ENCODE measurements at places on chromosomes 3 and 15.

DNA sequence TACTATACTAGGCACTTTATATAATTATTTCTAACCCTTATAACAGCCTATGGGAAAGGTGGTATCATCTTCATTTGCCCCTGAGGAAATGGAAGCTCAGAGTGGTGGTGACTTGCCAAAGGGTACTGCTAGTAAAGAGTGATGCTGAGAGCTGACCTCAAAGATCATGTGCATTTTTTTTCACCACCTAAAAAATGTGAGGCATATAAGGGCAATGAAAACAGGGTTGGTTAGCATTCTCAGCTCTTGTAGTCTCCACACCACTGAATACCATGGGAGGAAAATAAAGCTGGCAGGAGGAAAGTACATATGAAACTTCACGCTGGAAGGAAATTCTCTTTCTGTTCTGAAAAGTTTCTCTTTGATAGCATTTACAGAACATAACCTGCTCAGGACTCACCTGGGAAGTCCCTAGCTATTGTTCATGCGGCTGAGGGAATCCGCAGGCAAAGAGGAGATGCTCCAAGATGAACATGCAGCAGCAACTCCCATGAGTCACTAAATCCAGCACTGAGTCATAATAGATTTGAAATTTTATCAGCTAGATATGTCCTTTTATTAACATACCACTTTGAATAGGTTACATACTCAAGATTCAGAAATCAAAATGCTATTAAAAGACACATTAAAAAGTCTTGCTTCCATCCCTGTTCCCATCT lies 17.3 kb downstream of the FAIM start:
- peak; percentile 5 for DNase-seq

- no peak for DNase-seq
These were observed 422.3 kb upstream of the WNT5A start for GRCh38 chr3:55909373-55909772.

DNA sequence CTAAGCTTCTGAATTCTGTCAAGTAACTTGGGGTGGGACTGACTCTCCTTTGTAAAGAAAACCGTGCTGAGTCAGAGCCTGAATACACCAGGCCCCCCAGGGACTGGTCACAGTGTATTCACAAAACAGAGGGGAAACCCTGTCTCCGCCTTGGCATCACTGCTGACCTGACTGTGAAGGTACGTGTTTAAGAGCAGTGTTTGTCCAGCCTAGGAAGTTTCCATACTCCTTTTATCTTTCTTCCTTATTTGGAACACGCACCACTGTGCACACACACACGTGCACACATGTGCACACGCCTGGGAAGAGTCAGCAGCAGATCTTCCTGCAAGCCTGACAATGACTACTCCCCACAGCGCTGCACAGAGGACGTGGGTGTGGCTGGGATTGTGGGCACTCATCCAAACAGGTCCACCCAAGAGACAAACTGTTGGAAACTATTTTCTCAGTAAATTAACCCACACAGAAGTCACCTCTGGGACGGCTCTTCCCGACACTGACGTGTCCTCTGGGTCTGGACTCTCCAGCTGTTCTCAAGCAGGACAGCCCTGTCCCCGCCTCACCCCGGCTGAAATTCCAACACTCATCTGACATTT lies 87.7 kb downstream of the ATP10A start:
- DNase-seq = peak; percentile 92

- DNase-seq = peak; percentile 89
These were observed 153.4 kb downstream of the ERC2 start for GRCh38 chr3:56314842-56315241.

- DNase-seq = no peak
These were observed 103.7 kb downstream of the CMSS1 start for GRCh38 chr3:99921377-99921695.

DNA sequence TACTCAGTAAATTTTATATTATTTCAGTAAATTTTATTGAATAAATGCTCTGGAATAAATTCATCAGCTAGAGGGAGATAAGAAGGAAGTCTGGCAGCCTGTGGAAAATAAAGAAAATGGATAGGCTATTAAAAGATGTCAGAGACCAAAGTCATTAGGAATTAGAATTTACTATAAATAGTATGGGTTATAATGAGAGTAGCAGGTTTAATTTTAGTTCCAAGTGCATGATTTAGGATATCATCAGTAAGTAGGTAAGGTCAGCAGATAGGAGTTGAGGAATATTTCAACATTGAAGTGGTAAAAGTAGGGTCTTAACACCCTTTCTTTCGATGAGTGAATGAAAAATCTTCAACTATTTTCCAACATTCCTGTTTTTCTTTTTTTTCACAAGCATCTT lies 64.6 kb downstream of the SNRPN start:
- DNase-seq = no peak

- no peak for DNase-seq
These were observed 246.9 kb upstream of the TLE3 start for GRCh38 chr15:70344666-70345065.

DNA sequence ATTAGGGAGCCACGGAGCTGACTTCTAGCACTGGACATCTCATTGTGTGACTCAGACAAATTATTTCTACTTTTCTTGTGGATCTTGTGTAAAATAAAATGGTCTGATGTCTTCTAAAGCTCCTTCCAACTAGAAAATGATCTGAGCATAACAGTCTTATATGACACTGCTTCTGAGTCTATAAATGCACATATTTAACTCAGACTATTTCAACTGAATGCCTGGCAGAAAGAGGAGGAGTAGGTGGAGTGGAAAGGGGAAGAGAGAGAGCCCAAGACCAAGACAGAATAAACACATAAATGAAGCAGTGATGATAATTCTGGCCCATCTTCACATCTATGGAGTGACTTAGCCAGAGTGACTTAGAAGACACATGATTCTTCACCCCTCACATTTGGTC lies 162.3 kb upstream of the PDZRN3 start:
- no peak for DNase-seq

- peak; percentile 77 for DNase-seq
These were observed 57.0 kb downstream of the NEK10 start for GRCh38 chr3:27312044-27312668.

- DNase-seq = no peak
These were observed 41.2 kb downstream of the ADIPOQ start for GRCh38 chr3:186883686-186884058.

DNA sequence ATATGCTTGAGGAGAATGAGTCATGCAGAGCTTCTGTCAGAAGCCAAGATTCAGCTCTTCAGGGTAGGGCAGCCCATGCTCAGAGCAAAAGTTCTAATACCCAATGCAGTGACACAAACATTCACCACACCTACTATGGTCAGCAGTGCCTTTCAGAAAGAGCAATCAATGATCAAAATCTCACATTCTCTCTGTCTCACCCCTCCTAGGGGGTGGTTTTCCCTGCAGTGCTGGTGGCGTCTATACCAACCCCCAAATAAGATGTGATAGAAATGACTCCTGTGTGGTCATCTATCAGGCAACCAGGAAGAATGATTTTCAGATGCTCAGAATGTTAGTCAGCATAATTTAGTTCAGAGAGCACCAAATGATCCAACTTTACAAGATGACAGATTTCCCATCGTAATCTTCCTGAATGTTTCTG lies 385.3 kb downstream of the NTRK3 start:
- peak; percentile 80 for DNase-seq

DNA sequence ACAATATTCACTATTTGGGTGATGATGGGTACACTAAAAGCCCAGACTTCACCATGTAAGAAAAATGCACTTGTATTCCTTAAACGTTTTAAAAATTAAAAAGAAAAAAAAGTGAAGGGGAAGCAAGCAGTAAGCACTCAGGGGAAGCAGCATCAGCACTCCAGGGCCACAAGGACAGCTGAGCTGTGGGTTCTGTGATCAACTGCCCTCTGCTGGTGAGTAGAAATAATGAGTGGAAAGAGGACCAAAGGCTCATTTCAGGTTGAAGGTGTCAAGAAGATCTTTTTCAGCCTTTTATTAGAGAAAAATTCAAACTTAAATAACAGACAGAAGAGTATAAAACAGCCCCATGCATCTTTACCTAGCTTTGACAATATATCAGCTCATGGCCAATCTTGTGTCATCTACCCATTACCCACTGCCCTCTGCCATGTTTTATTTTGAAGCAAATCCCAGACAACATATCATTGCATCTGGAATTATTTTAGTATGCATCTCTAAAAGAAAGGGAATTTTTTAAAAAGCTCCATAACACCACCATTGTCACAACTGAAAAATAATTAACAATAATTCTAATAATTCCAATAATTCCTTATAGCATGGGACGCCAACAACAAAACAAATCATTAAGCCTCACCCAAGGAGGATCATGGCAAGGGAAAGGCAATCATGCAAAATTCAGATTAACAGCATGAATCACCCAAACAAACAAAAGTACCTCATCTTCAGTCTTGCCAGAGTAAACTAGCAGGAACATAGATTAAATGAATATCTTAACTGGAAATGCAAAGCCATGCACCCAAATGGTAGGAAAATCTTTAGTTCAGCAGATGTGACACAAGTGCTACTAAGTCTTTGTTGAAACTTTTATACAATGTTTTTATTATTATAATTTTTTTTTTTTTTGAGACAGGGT lies 42.5 kb downstream of the TAMM41 start:
- DNase-seq = peak; percentile 73

DNA sequence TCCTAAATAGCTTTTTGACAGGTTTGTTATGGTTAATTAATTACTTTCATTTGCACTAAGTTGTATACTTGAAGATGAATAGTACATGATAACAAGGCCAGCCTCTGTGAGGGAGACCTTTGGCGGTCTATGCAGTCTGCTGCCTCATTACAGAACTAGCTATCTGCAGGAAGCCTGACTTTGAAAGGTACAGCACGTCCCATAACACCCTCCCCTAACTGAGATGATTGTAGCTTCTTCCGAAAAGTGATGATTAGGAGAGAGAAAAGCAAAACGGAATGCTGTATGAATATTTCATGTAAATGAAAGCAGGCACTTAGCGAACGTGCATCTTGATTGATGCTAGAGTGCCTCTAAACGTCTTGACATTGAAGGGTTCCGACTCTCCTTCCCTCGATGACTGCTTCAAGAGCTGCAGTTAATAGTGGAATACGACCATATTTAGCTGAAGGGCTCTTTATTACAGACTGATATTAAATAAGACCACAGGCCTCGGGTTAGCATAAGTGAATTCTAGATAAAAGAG lies 116.2 kb upstream of the TMCO5A start:
- no peak for DNase-seq

- peak; percentile 54 for DNase-seq
These were observed 19.3 kb upstream of the STRIT1 start for GRCh38 chr3:155312781-155313180.

GRCh38 chr3:113981803-113982202 lies 34.0 kb downstream of the ZDHHC23 start:
- no peak for DNase-seq

Data from AG10803 (cell line).